ENCODE measurements at places on chromosomes 12 and 14.

DNA sequence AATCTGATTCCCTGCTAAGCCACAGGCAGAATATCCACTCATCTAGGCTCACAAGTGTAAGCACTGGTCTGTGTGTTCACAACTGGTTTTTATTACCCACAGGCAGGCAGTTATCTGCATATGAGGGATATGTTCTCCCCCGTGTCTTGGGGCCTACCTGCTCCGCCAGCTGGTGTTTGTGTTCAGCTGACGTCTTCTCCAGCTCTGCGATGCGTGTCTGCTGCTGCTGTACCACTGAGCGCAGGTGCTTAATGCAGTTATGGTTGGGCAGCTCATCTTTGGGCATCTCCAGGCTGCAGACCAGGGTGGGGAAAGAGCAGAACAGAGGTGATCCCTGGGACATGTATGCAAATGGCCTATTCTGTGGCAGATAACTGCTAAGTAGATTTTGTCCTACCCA is 13.7 kb downstream of the RNF41 start:
- DNase-seq = no peak

- DNase-seq = no peak
These were observed 222.1 kb downstream of the AACS start for GRCh38 chr12:125287155-125287847.

GRCh38 chr12:29544428-29545101 is 47.1 kb upstream of the OVCH1 start:
- DNase-seq = no peak

- DNase-seq = no peak
These were observed 189.0 kb upstream of the CDKN3 start for GRCh38 chr14:54207476-54208462.

GRCh38 chr14:87411370-87411769 is 581.6 kb downstream of the GALC start:
- no peak for DNase-seq

GRCh38 chr14:66041582-66041981 is 444.6 kb upstream of the CCDC196 start:
- DNase-seq = no peak

DNA sequence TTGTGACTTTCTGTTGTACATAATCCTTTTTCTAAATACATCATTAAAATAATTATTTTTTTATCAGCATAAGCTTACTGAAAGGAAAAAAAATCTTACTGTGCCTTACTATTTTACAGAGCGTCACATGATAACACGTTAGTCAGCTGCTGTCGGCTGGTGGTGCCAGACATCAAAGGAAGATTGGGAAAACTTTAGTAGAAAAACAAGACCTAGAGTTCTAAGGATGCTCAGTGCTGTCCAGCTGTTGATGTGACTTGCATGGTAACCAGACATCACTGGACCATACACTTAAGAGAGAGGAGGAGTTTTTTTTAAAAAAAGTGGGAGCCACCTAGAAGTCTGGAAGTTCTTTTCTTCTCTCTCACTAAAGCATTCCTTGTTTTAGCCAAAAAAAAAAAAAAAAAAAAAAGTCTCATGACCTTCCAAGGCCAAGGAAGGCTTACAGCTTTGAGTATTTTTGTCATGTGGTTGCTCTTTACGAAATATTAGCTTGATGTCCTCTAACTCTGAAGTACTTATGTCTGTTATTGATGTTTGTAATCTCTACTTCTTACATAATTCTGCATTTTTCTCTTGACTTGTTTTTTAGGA is 4.5 kb downstream of the RASSF8 start:
- no peak for DNase-seq
